ENCODE measurements at places on chromosomes 4 and X.

DNA sequence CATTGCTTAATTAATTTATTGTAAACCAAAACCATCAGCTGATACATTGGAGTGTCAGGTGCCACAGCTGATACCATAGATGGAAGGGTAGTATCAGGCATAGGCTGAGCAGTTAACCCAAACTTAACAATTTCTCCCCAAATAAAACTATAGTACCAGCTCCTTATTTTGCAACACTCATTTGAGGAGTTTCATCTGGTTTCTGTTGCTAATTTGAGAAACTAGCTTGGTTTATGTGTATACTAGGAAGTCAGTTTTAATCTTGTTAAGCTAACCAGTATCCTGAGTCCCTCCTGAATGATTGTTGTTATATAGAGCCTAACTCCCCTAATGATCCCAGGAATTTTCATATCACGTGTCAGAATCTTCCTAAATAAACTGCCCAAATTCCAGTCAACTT lies 12.7 kb downstream of the DCAF16 start:
- DNase-seq = no peak

DNA sequence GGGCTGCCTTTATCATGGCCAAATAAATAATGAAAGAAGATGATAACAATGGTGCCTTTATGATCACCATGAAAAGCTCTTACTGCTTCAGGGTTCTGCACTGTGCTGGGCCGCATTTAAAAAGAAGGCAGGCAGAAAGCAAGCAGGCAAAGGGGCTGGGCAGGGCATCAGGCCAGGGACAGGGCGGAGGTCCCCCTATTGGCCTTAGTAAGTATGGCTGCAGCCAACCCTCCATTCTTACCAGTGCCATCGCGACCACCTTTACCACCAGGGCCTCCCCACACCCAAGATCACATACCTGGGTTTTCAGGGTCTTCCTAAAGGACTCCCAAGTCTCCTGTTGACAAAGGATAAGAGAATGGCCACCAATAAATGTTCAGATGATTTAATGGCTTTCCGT lies 38.9 kb downstream of the CNGA2 start:
- no peak for DNase-seq

GRCh38 chr4:102578819-102579218 lies 77.7 kb downstream of the NFKB1 start:
- DNase-seq = no peak

DNA sequence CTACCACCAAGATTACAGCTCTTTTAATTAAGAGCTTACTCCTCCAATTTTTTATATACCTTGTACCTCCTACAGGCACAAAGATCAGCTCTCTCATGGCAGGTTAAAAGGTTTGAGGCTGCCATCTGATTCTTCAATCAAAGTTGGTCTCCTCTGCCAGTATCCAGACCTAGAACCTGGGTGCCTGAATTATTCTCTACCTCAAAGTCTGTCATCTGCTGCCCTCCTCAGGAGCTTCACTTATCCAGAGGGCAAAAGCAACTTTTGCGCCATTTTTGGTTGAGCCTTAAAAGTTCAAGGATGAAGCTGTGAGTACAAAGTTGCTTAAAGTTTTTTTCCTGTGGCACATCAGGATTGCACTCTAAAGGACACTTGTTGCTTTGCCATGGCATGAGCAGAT lies 343.7 kb upstream of the PPP1R2C start:
- peak; percentile 28 for DNase-seq

GRCh38 chr4:147088146-147088545 lies 142.5 kb upstream of the TTC29 start:
- DNase-seq = no peak

- no peak for DNase-seq
Observed at GRCh38 chr4:23388255-23388654, 501.6 kb downstream of the PPARGC1A start.

GRCh38 chrX:13638826-13639225 lies 14.1 kb upstream of the TCEANC start:
- peak; percentile 15 for DNase-seq

GRCh38 chrX:56978172-56978571 lies 17.2 kb downstream of the SPIN3 start:
- DNase-seq = peak; percentile 59

- DNase-seq = no peak
Observed at GRCh38 chr4:131006388-131006787, 1910.4 kb downstream of the C4orf33 start.

DNA sequence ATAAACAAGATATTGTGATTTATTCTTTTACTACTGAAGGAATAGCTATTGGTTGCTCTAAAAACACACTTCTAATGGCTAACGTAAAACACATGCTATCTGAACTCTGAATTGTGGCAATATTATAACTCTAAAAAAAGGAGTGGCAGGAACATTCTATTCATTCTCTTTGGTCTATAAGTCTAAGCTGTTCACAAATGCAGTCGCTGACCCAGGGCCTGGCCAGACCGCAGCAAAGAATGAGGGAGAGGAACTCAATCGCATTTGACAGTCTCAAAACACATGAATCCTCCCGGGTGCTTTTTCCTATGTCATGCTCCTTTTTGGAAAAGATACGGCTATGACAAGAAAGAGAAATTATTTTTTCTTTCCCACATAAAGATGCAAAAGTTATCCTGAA lies 651.6 kb upstream of the PITX2 start:
- no peak for DNase-seq

GRCh38 chr4:180832073-180832472 lies 1411.1 kb upstream of the TENM3 start:
- DNase-seq = no peak

- no peak for DNase-seq
Observed at GRCh38 chr4:855880-856224, 29.9 kb upstream of the CPLX1 start.

DNA sequence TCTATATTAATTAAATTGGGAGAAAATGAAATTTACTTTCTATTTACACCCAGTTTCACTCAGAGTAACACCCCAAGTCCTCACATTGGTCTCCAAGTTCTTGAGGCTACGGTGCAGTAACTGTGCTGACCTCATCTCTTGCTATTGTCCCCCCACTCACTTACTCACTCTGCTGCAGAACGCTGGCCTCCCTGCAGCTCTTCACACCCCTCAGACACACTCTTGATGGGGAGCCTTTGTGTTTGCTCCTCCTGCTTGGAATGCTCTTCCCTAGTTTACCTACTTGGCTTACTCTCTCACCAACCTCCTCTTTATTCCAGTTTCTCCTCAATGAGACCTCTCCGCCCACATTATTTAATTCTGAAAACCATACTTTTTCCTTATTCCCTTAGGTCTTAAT lies 22.2 kb upstream of the SPARCL1 start:
- DNase-seq = no peak

DNA sequence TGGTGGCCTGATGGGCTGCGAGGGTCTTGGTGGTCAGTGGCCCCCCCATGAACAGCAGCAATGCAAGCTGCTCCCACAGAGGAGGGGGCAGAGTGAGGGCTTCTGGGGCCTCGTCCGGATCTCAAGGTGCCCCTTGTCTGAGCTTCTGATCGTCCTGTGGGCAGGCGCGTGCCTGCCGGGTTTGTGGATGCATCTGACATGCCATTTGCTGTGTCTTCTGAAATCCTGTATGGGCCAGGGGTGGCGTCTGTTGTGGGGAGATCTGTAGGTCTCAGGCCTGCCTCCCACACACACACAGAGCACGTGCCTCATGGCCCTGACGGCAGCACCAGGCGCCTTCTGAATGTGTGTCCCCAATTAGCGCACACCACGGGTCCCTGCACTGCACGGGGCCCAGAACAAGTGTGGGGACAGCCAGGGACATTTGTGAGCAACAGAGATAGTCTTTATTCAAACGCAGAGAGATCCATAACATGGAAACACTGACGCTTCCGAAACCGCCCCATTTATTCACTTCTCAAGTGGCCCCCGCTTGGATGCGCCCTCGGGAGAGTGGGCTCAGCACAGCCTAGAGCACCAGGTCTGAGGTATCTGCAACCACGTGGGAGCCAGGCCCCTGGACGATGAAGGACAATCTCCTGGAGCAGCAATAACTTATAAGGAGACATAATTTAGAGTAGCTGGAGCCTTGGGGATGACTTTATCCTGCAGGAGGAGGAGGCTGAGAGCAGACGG lies 5.7 kb downstream of the SPON2 start:
- DNase-seq = no peak

DNA sequence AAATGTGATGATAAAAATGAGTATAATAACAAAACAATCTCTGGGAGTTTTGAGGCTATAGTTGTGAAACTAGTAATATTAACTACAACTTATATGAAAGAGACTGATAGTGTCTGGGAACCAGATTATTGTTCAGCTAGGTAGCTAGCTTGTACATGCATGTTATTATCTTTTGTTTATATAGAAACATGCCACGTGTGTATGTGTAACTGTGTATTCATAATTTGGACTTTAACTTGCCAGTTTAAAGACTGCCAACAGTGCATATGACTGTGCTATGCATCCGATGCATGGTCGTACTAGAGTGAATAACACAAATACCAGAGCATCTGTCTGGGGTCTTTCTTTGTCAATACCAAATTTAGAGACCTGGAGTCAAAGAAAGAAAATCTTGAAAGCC lies 92.2 kb downstream of the ADGRL3 start:
- peak; percentile 20 for DNase-seq

DNA sequence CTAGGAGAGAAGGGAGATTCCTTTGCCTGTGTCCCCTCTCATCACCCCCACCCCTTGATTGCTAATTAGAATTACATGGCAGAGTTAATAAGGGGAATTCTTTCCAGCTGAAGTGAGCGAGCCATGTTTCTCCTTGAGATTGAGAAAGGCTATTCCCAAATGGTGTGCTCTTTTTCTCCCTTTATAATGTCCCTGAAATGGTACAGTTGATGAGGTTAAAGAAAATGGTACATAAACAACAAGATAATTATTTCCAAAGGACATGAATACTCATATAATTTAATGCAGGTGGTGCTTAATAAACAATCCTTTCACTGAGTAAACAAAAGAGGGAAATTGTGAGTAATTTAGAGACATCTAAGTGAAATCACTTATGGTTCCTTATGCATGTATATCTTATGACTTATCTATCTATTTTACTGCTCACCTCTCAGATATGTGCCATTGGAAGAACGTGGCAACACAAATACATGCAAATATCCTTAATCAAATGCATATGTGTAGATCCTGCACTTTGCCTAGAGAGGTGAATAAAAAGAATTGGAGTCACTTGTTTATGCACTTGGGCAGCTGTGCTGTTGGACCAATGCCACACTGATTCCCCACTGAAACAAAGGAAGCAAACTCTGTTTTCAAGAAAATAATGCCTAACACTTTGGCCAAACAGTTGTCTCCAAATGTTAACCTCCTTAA lies 106.6 kb upstream of the WDR44 start:
- DNase-seq = no peak

DNA sequence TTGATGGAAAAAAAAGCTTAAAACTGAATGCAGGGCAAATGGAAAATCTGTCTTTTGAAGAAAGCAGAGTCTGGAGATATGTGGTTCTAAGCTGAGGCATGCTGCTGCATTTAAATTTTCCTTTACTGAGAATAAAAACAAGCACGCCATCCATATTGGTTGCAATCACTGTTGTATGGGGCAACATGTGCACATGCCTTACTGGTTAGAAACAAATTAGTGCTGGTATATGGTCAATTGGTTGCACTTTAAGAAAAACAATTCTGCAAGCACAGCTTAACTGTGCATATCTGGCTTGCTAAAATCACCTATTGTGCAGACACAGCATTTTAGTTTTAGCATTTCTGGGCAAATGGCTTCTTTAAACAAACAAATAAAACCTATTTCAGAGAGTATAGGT lies 239.1 kb downstream of the NDST4 start:
- no peak for DNase-seq

DNA sequence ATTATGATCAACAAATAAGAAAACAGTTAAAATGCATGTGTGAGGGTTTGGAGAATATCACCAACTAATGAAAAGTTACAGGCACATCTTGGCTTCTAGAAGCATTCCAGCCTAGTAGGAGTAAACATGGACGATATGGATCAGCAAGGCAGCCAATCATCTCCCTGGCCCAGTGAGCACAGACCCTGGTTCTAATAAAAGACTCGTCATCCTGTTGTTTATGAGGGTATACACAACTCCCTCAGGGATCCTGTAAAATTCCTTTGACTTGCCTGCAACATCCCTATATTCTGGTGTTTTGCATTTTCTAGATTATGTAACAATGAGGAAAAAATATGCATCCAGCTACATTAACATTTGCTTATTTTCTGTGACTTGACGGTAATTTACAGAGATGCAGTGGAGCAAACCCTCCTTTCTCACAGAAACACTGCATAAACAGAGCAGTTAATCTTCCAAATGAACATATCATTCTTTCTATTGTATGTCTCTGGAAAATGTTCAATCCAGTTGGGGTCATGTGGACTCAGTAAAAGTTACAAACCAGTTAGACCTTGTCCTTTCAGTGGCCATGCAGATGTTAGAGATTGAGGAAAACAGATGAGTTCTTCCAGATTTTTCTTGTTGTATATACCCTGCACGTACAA lies 88.9 kb upstream of the NDP start:
- no peak for DNase-seq

Data from epithelial cell of esophagus (primary cell).